A549 treated with dexamethasone at 1 μM for 4 hours (cell line): ENCODE measurements at places on chromosomes 5 and 9. TPM values are rescaled to one million over a fixed set of nuclear protein-coding genes. Genes with fewer than 3 reads are reported as not detected.

ROR2 gene
- total RNA-seq, result 0.90 to 2.2 TPM (median 2.0 TPM) in 5 replicates

ANXA2R gene
- total RNA-seq, result 2.8 to 4.1 TPM (median 3.1 TPM) in 5 replicates

MARCHF6 gene
- 38.8 to 87.5 TPM (median 76.7 TPM) in 5 replicates for total RNA-seq

PIGO gene
- total RNA-seq, result 36.4 to 47.2 TPM (median 46.2 TPM) in 5 replicates

CRHBP gene
- total RNA-seq, result 0.11 to 0.24 TPM (median 0.12 TPM) in 3 of 5 replicates, not detected in the others

COL5A1 gene
- 30.4 to 60.1 TPM (median 46.0 TPM) in 5 replicates for total RNA-seq

PCDHB14 gene
- 0.01 to 0.09 TPM (median 0.06 TPM) in 5 replicates for total RNA-seq

CARD9 gene
- total RNA-seq, result 0.34 to 1.9 TPM (median 0.99 TPM) in 5 replicates

DAB2IP gene
- total RNA-seq, result 10.8 to 14.5 TPM (median 12.7 TPM) in 5 replicates

CD74 gene
- total RNA-seq, result 0.14 TPM in 2 of 5 replicates, not detected in the others

LCN15 gene
- 0.09 TPM in 2 of 5 replicates, not detected in the others for total RNA-seq

PSAT1 gene
- total RNA-seq, result 145 to 184 TPM (median 160 TPM) in 5 replicates

ARL14EPL gene
- 0.06 to 0.22 TPM (median 0.15 TPM) in 5 replicates for total RNA-seq

TMEM252 gene
- total RNA-seq, result not detected in 5 replicates

TTC16 gene
- 0.02 to 0.07 TPM (median 0.04 TPM) in 4 of 5 replicates, not detected in the other for total RNA-seq

CYLC2 gene
- total RNA-seq, result not detected in 5 replicates

QRFP gene
- 0.06 TPM in 1 of 5 replicates, not detected in the others for total RNA-seq

UBE2R2 gene
- total RNA-seq, result 40.8 to 46.4 TPM (median 44.9 TPM) in 5 replicates

CCL21 gene
- total RNA-seq, result not detected in 5 replicates

SMIM3 gene
- 18.6 to 26.2 TPM (median 19.6 TPM) in 5 replicates for total RNA-seq

WNT8A gene
- not detected in 5 replicates for total RNA-seq

NMUR2 gene
- 0.05 to 0.22 TPM (median 0.11 TPM) in 3 of 5 replicates, not detected in the others for total RNA-seq

GFPT2 gene
- 44.3 to 64.8 TPM (median 59.4 TPM) in 5 replicates for total RNA-seq

SLC34A3 gene
- 0.05 to 0.11 TPM (median 0.06 TPM) in 5 replicates for total RNA-seq

PCDHGA11 gene
- total RNA-seq, result 0.02 to 0.03 TPM in 2 of 5 replicates, not detected in the others

AHRR gene
- 3.8 to 5.5 TPM (median 5.4 TPM) in 5 replicates for total RNA-seq
